ENCODE measurements at places on chromosomes 12 and 14.
A peak's percentile ranks its signal among the peaks of the same experiment; 100 is the strongest.

DNA sequence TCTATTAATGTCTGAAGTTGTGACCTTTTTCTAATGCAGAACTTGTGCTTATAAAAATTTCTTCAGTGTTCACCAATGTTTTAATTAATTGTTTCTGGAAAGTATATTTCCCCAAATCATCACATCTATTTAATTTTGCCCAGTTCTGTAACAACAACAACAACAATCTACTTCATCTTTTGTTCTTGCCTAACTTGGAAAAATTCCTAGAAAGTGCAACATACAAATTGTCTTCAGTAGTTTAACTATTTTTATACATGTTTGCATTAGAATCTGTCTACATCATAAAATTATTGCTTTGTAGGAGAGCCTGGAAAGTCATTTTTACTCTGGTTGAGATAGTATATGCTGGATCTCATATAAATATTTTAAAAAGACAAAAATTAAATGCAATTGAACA lies 38.5 kb downstream of the CCER1 start:
- DNase-seq, result no peak

GRCh38 chr12:112198120-112198733 lies 72.9 kb downstream of the TRAFD1 start:
- peak; percentile 44 for DNase-seq

- DNase-seq, result no peak
These were observed 12.9 kb downstream of the FAM222A start for GRCh38 chr12:109726511-109727038.

GRCh38 chr12:5096241-5096924 lies 52.7 kb downstream of the KCNA5 start:
- DNase-seq, result no peak

GRCh38 chr12:108665608-108666202 lies 32.0 kb upstream of the SELPLG start:
- DNase-seq, result no peak

- DNase-seq, result peak; percentile 79
These were observed 1.3 kb upstream of the SLC41A2 start for GRCh38 chr12:104959335-104959841.

- no peak for DNase-seq
These were observed 1.3 kb upstream of the C14orf39 start for GRCh38 chr14:60487211-60487610.

DNA sequence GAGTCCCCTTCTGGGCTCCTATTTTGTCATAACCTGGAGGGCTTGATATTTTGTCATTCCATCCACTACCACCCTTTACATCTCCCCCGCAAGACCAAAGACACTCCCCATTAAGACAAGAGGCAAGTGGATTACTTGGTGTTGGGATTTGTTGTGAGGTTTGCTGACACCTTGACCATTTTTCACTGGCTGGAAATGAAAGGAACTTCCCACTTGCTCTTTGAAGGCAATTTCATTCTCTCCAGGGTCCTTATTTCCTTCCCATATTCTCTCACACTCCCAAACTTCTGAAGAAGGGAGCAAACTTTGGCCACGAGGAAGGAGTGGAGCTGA lies 14.9 kb downstream of the AGAP2 start:
- no peak for DNase-seq

DNA sequence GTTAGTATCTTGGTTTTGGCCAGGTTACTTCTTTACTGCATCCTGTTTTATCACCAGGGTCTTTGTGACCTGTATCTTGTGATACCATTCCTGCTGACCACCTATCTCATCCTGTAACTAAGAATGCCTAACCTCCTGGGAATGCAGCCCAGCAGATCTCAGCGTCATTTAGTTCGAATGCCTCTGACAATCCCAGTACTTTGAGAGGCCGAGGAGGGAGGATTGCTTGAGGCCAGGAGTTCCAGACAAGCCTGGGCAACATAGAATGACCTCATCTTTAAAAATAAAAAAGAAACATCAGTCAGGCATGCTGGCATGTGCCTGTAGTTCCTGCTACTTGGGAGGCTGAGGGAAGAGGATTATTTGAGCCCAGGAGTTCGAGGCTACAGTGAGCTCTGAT lies 206.5 kb downstream of the SUDS3 start:
- no peak for DNase-seq

DNA sequence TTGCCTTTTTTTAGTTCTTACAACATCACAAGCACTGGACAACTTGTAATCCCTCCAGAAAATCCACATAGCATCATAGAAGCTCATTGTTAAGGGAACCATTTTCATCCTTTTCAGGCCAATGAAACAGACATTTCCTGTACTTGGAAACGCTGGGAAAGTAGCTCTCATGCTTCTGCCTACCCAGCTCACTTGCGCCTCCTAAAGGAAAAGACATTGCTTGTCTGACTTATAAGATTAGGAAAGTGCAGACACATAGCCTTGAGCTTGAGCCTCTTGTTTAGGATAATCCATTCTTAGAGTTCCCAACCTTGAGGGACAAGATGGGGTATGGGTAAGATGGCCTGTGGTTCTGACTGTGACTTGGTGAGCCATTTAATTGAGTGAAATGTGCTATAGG lies 589.5 kb downstream of the NOVA1 start:
- no peak for DNase-seq

DNA sequence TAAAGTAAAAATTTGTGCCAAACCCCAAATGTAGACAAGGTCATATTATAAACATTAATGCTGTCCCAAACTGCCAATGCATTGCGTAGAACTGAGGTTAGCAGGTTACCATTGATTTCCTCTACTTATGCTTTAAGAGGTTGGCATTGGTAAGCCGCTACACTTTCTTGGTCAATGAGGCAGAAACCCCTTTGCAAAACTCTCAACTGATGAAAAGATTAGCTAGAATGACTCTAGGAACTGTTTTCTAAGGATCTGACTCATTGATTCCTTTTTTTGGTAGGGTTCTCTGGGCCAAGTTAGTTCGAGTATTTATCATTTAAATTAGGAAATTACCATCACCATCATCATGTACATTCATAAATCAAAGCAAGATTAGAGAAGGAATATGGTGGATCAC lies 44.6 kb downstream of the HMGA2 start:
- DNase-seq, result no peak

DNA sequence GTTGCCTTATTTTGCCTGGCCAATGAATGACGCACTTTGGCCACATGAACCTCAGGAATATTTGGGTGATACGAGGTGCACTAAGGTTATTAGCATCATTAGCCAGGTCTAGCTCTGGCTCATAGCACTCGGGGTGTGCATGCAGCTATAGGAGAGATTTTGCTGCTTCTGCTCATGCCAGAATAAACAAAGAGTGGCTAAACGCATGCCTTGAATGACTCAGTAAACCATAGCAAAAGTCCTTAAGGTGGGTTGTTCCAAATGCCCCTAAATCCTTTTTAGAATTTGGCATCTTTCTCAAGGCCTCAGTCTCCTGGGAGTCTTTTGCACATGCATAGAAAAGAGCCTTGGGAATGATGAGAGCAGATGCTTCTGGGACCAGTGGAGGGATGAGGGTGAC lies 343.7 kb upstream of the FKBP4 start:
- no peak for DNase-seq

DNA sequence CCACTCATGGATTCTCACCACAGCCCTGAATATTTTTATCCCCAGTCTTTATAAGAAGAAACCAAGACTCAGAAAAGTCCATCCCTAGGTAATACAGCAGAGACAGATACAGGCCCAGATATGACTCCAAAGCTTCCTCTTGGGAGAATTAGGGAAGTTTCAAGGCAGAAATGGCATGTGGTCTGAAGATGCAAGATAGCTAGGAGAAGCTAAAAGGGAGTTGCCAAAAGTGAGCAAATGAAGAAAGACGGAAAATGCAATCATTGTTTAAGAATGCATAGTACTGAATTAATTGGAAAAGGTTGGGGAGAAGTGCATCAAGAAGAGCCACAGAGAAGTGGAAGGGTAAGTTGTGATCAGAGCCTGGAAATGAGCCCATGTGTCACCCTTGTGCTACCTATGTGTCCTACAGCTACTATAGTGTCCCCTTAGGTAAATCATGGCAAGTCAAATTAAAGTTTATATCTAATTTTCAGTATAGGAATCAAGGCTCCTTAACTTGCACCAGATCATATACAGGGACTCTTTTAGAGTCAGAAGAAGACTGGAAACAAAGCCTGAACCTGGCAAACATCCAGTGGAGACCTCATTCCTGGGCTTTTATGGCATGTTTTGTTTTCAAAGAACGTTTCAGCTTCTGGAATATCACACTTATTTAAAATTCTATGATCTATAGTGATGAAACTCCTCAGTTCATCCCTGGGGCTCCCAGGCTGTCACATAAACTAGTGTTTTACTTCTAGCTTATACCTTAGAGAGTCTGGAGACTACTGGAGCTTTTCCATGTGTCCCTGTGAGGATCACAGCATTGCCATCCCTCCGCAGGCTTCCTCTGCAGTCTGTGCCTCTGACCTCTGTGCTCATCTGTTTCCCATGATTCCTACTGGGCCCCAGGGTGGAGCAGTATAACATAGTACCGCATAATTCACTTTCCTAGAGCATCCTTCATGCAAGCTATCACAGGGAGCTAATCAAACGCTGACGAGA lies 189.0 kb upstream of the CDKN3 start:
- peak; percentile 38 for DNase-seq

DNA sequence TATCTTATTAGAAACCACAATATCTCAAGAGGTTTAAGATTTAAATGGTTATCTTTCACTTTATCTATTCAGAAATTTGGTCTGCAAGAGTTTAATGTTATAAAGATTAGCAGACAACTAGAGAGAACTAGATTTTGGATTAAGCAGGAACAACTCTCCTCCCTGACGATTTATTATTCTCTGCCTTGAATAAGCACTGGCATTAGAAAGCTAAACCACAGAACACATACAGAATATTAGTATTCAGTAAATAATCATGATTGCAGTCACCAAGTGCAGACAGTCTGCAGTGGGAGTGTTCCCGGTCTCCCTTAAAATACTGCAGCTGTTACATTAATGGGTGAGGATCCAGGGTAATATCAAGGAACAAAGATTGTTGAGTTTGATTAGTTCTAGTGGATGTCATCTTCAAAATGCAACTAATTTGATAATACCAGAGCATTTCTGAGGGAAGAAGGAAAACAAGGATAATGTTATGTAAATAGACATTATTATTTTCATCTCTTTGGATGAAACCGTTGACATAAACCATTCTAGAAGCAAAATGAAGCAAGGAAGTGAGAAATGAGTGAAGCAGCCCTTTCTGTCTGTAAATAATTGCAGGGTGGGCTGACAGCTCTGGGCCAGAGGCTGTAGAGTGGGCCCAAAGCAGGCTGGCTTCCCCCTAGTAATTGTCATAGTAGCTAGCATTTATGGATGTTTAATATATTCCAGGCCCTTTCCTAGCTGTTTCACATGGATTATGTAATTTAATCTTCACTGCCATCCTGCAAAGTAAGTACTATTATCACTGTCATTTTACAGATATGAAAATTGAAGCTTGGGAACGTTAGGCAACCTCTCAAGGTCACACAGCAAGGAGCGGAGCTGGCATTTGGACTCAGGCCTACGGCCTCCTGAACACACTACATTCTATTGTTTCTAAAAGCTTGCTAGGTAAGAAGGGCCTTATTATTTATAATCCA lies 79.4 kb downstream of the DYRK2 start:
- DNase-seq, result no peak

DNA sequence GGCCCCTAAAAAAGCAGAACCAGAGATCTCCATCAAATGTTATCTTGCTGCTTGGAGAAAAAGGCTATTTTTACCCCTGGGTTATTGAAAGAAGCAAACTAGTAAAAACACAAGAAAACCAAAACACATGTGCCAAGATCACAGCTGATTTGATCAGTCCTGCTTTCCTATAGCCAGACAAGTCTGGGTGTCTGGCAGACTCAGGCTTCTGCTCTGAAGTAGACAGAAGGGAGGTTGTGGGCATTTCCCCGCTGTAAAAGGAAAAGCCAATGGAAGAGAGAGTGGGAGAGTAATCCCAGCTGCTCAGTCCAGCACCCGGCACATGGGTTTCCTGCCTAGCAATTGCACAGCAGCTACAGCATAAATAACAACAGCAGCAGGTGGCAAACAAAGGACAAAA lies 177.9 kb downstream of the PHLDA1 start:
- no peak for DNase-seq

- peak; percentile 98 for DNase-seq
These were observed 3.4 kb upstream of the RNASE7 start for GRCh38 chr14:21038441-21039422.

DNA sequence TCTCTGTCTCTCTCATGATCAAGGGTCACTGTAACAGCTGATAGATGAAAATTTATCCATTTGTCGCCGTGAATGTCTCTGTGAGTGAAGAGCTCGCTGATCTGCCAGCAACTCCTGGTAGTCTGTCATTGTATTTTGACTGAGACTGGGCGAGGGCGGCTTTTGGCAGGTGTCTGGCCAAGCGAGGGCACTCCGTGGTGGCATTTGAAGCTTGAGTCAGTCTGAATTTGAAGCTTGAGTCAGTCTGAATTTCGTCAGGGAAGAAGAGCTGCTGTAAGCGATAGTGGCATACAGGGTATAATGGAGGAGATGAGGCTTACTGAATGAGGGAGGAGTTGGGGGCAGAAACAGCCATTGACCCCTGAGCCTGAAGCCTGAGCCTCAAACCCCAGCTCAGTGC lies 56.8 kb upstream of the FAM181A start:
- no peak for DNase-seq

GRCh38 chr14:69750495-69750894 lies 16.4 kb upstream of the SRSF5 start:
- DNase-seq, result no peak

DNA sequence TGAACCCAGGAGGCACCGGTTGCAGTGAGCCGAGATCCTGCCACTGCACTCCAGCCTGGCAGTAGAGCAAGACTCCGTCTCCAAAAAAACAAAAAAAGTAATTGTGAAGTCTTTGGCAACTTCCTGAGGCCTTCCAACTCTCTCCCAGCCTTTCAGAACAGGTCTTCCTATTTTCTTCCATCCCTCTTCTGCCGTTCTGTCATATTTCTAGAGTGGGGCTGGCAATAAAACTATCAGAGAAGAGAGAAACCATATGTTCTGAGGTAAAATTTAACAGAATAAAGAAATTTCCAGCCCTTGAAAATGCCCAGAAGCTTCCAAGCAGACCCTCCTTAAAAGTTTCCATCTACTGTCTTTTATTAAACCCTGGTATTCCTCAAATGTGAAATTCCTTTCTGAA lies 100.4 kb downstream of the HMGA2 start:
- DNase-seq, result peak; percentile 53

DNA sequence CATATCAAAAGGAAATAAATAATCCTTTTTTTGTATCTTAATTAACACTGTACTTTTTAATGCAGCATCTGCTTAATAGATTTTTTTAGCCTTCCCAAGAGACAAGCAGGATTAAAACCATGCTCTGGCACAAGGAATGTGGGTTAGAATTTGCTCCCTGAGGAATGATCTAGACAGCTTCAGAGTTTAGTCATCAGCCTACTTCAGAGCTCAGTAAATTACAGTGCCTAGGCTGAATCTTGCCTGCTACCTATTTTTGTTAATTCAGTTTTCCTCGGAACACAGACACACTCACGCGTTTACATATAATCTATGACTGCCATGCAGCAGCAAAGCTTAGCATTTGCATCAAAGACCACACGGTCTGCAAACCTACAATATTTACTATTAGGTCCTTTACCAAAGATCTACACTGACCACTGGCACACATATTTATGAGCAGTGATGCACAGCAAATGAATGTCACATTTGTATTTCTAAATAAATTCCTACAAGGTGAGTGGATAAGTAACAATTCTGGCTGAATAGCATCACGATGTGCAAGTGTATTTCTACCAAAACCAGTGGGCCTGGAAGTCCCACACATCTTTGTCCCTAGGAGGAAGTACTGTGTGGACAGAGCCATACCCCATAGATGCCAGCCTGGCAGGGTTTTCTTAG lies 309.8 kb upstream of the TMEM132C start:
- no peak for DNase-seq

GRCh38 chr14:20468764-20469241 lies 403 bp upstream of the PNP start:
- peak; percentile 23 for DNase-seq

All from muscle of leg (tissue), 16 donors.